HCEC 1CT (cell line): ENCODE measurements at places on chromosomes 7 and 10.

GRCh38 chr10:43665054-43665453 is 16.4 kb upstream of the ZNF32 start:
- no peak for DNase-seq

GRCh38 chr7:55107946-55108345 is 89.1 kb downstream of the EGFR start:
- no peak for DNase-seq

- peak; percentile 42 for DNase-seq
These were observed 6.4 kb upstream of the GOLGA7B start for GRCh38 chr10:97843281-97843671.

DNA sequence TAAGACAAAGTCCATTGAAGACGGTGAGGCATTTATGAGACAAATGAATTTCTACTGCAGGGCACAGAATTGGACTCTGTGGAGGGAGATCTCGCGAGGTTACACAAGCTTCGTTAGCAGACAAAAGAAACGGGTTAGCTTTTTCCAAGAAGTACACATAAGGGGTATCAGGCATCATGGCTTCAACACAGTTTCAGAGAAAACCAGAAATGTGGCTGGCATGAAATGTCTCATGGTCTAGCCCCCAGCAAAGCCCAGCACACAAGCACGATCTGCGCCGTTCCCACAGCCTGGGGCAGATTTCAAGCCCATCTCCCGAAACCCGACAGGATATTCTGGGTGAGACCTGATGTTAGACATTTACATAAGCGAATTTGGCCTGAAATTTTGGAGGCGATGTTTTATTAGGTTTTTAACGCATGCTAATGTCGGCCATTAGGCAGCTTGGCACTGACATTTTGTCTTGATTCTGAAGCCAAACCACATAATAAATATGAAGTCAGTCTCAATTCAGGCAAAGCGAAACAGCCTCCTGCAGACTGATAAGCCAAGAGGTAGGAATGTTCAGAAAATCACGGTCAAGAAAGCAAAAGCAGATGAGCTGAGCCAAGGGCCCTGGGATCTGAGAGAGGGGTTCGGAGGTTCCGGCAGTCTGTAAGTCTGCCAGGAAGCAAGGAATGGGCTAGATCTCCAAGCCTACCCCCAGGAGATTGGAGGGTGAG is 240.5 kb downstream of the PRPF18 start:
- no peak for DNase-seq

- DNase-seq, result peak; percentile 80
These were observed 5.1 kb downstream of the COMTD1 start for GRCh38 chr10:75230600-75231038.

DNA sequence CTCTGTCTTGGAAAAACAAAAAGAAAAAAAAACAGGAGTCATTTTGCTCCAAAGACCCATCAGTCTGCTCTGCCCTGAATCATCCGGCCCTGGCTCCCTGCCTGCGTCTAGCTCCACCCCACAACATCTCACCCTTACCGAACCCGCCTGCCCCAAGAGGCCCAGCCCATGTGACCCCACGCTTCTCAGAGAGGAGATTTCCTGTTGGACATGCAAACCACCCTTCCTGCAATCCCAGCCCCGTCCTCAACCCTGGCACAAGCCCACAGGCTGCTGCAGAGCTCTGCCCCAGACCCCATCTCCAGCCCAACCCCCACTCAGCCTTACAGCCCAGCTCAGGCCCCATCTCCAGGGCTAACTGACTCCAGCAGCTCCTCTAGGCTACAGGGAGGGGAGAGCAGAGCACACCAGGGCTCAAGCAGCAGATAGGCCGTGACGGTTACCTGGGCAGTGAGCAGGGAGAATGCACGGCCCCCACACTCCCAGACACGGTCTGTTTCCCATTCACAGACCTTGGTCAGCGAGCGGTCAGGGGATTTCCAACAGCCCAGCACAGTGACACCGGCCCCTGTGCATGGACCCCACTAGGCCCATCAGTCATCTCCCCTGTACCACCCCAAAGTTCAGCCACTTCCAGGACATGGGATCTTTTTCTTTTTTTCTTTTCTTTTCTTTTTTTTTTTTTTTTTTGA is 69.9 kb upstream of the GTF2I start:
- DNase-seq, result peak; percentile 90

GRCh38 chr10:3625959-3626751 is 158.9 kb downstream of the KLF6 start:
- peak; percentile 97 for DNase-seq

DNA sequence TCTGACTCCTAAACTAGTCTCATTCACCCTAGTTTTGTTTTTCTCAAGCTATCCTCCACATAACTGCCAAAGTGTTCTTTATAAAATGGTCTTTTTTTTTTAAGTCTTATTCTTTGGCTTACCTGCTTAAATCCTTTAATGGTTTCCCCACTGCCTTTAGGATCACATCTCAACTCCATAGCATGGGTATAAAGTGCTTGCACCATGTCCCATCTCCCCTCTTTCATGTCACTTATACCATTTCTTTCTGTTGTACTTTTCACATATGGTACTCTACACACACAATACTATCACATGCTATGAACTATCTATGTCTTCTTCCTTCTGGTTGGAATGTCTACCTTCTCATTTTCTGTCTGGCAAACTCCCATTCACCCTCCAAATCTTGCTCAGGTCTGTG is 5.1 kb downstream of the MTPAP start:
- DNase-seq, result no peak

DNA sequence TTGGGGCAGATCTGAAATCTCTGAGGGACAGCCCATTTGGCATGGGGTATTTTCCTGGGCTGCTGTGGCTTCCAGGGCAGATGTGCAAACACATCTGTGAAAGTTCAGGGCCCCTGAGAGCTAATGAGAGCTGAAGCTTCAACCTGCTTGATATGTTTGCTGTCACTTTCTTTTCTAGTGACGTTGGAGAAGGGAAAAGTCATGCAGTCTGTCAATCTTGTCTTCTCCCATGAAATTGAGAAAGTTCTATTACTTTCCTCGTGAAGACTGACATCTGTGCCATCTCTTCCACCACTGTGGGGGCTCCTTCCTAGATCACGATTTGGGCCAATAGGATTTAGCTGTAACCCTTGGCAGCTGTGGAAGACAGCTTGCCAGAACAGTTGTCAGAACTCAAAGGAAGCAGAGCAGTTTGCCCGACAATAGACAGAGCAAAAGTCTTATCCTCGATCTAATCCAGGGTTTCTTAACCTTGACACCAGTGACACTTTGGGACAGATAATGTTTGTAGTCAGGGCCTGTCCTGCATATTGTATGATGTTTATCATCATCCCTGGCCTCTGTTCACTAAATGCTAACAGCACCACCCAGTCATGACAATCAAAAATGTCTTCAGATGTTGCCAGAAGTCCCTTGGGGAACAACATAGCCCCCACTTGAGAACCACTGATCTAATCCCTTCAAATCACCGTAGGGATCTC is 586.5 kb downstream of the LRMDA start:
- DNase-seq, result no peak

- peak; percentile 33 for DNase-seq
These were observed at the start of gene CADPS2 for GRCh38 chr7:122886357-122887081. Gene CADPS2 (minus strand): TSS chr7:122886460. CDS start chr7:122886337, 123 bp downstream.

- DNase-seq, result peak; percentile 39
These were observed 40.1 kb downstream of the PALD1 start for GRCh38 chr10:70518695-70519094.

- no peak for DNase-seq
These were observed 78.2 kb downstream of the ELFN1 start for GRCh38 chr7:1748076-1748838.

- DNase-seq, result no peak
These were observed 143.4 kb upstream of the ITGB1 start for GRCh38 chr10:33101392-33101787.

- DNase-seq, result no peak
These were observed 231.9 kb downstream of the PLXDC2 start for GRCh38 chr10:20048161-20048560.

DNA sequence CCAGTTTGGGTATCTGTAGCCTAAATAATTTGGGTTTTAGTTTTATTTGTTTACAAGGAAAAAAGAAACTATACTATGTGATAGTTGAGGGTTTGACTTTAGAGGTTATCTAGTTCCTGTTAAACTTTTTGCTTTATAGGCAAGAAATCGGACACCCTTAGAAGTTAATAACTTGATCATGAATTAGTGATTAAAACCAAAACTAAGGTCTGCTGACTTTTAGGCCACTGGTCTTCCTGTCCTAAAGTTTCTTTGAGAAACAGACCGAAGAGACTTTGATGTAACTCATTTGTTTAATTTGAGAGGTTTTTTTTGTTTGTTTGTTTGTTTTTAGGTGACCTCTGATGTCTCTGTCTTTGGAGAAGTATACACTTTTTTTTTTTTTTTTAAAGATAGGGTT is 59.7 kb downstream of the PHTF2 start:
- no peak for DNase-seq

- no peak for DNase-seq
These were observed 174.6 kb upstream of the ITGB1 start for GRCh38 chr10:33132626-33133025.

DNA sequence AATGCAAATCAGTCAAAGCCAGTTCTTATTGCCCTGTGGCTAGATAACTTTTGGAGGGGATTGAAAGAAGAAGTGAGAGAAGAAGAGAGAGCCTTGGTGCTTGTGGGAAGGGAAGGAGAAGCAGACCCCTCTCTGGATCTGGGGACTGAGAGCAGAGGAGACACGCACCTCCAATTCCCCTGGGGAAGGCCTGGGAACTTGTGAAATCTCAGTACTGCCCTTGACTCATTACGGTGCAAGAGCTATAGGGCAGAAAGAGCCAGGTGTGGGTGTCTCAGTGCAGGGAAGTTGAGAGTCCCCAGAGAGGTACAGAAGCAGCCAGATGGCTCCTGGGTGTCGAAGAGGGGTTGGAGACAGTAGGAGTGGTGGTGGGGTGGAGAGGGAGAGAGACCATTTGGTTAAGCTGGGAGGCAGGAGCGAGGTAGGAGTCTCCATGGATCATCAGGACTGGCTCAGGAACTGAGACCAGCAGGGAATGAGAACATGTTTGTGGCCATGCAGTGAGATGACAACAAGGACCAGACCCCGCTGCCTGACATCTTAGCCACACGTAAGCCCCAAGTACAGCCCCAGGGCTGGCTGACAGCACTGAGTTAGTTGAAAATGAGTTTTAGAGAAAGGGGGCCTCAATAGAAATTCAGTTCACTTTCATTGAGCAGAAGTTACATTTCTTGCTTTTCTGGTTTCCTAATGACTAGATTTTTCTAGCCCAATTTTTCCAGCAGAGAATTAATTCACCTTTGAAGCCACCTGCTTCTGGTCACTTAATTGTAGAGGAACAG is 238.2 kb downstream of the BUB3 start:
- no peak for DNase-seq

DNA sequence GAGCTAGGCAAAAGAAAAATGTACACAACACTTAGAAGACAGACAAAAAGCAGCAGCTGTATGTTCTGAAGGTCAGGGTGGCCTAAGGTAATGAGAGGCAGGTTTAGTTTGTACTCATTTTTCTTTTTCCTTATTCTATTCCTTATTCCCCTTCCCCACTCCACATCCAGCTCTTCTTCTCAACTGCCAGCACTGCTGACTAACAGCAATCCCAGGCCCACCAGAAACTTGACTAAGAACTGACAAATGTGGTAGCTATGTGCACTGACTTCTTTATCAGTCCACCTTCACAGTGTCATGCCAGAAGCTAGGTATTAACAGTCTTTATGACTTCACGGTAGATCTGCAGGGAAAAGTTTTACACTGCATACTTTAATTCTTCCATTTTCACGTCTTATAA is 6.1 kb downstream of the COPG2 start:
- no peak for DNase-seq

- DNase-seq, result no peak
These were observed 201.7 kb upstream of the FOXP2 start for GRCh38 chr7:114212721-114213429.

- no peak for DNase-seq
These were observed 70.8 kb downstream of the GRID1 start for GRCh38 chr10:86295791-86296190.

GRCh38 chr10:11165591-11166543 is 148.2 kb downstream of the CELF2 start:
- DNase-seq, result no peak

GRCh38 chr10:67224553-67224952 is 298.7 kb downstream of the LRRTM3 start:
- DNase-seq, result no peak

DNA sequence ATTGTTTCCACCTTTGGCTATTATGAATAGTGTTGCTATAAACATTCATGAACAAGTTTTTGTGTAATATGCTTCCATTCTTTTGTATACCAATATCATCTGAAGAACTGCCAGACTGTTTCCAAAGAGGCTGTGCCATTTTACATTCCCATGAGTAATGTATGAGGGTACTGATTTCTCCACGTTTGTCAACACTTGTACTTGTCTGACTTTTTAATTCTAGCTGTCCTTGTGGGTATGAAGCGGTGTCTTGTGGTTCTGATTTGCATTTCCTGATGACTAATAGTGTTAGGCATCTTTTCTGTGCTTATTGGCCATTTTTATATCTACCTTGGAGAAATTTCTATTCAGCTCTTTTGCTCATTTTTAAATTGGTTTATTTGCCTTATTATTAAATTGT is 52.8 kb downstream of the LSMEM1 start:
- DNase-seq, result peak; percentile 9

DNA sequence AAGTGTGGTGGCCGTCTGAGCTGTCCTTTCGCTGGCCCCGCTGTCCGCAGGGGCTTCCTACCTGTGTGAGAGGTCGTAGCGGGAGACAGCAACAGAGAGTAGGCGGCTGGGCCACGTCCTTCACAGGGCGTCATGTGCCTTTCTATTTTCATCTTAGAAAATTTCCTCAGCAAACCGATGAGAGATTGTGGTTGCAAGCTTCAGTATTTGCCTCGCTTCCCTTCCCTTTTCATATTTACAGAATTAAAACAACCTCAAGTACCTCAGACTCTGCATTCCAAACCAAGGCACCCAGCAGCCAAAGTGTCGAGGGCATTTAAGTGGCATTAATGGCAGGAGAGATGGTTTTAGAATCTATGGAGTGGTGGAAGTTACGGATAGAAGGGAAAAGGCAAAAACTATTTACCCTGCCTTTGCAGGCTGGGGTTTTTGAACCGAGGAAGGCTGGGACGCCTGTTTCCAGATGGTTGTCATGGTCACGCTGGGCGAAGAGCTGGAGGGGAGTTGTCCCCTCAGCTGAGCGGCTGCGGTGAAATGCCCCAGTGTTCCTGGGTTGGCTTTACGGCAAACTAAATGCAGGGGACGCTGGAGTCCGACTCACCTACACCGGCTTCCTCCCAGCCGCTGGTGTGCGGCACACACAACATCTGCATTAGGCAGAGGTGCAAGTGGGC is 41.9 kb downstream of the WIPI2 start:
- DNase-seq, result no peak

DNA sequence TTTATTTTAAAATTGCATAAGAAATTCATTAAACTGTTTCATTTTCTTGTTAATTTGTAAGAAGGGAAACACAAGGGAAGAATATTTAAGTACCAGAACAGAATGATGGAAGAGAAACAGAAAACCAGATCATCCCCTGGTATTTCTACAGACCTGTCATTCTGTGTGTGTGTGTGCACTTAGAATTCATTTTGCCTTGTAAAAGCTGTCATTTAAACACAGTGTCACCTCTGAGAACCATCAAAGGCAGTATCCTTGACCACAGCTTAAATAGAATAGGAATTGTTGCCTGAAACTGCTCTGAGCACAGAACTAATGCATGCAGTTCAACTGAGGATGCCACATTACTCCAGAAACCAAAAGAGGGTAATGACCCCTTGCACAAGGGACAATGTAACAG is 6.8 kb upstream of the CRPPA start:
- no peak for DNase-seq

- DNase-seq, result no peak
These were observed 27.4 kb upstream of the POU6F2 start for GRCh38 chr7:38950309-38950708.
